Endothelial cell of umbilical vein (primary cell): ENCODE measurements at places on chromosomes 7 and 10. TPM values are rescaled to one million over a fixed set of nuclear protein-coding genes. Genes with fewer than 3 reads are reported as not detected.

- DNase-seq: no peak
Observed at GRCh38 chr10:7085147-7085912, 325.5 kb downstream of the SFMBT2 start.

- DNase-seq: no peak
Observed at GRCh38 chr7:36228039-36228438, 75.0 kb downstream of the EEPD1 start.

- DNase-seq: no peak
Observed at GRCh38 chr7:80601999-80602398, 36.4 kb upstream of the CD36 start.

UPK3BL2 gene
- 29.8 and 30.6 TPM in 2 replicates for total RNA-seq

FZD8 gene
- total RNA-seq: 9.1 and 11.1 TPM in 2 replicates
